Activated T-helper 9 cell treated with anti-CD3 and anti-CD28 coated beads, Interleukin-2, amount 50 U/mL, for 16 hours (primary cell): ENCODE measurements at places on chromosomes 3 and 15.

DNA sequence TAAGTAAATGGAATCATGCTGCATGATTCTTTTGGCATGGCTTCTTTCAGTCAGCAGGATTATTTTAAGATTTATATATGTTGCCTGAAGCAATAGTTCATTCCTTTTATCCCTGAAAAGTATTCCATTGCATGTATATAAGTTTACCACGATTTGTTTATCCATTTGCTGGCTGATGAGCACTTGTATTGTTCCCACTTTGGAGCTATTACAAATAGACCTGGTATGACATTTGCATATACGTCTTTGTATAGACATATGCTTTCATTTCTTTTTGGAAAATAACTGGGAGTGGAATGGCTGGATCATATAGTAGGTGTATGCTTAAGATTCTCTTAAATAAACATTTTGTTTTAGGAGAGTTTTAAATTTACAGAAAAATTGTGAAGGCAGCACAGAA, 79.3 kb upstream of the CBLB start:
- no peak for DNase-seq

DNA sequence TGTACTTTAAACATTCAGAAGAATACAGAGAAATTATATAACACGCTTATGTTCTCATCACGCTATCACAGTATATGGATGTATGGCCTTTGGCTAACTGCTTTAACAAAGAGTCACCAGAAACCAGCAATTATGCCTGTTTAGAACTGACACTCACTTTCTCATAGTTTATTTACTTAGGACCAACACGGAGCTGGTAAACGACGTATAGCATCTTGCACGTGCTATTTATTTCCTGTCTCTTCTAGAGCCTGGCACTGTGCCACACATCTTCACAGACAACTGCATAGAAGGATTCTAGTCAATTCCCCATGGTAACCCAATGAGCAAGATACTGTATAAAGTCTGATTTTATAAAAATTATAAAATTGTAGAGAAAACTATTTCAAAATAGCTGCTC, 43.6 kb downstream of the TBC1D2B start:
- DNase-seq: no peak

DNA sequence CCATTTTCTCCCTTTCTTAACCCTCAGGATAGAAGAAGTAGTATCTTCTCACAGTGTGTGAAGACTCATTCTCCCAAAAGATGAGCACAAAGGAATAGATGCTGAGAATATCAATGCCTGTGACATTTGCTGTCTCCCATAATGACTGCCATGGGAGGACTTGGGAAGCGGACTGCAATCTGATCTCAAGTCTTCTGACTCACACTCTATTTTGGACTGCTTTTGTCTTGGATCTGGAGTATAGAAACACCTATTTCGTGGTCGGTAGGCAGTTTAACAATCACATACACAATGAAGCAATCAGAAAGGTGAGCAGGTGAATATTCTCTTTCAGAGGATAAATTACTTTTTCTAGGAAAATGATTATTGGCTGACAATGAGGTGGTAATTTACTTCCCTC, 852.0 kb downstream of the FHIT start:
- DNase-seq: no peak

GRCh38 chr3:41693799-41694198, 268.1 kb downstream of the ULK4 start:
- DNase-seq: no peak

DNA sequence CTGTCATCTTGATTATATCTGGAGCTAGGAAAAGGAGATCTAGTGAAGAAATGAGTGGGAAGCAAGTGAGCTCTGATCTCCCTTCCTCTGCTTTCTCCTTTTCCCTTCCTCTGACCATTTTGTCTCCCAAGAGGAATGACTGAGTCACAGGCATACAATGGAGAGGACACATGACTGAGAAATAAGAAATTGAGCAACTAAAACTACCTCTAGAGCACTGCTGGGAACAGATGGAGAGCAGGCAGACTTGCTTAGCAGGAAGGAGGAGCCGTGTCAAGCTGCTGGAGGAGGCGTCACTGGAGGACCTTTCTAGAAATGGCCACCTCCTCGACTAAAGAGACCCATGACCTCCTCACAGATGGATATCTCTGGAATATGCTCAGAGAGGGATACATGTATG, 66.9 kb upstream of the MYO5C start:
- no peak for DNase-seq

DNA sequence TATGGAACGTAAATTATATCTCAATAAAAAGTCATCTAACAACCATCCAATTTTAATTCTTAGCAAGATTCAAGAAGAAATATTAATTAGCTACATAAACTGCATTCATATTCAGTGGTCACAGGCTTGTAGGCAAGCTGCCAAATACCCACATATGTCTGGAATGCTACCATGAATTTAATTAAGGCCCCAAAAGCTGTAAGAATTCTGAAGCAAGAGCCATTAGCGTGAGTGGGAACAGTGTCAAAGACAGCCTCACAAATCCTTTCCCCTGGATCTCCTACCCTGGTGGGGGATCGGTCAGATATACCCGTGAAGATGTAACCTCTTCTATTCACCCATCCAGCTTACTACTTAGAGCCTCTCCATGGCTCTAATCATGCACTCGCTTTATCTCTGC, 40.0 kb downstream of the ATG7 start:
- no peak for DNase-seq

GRCh38 chr3:49352890-49353421, 5.2 kb downstream of the GPX1 start:
- no peak for DNase-seq

GRCh38 chr15:56371495-56372147, 6.4 kb downstream of the TEX9 start:
- DNase-seq: no peak

DNA sequence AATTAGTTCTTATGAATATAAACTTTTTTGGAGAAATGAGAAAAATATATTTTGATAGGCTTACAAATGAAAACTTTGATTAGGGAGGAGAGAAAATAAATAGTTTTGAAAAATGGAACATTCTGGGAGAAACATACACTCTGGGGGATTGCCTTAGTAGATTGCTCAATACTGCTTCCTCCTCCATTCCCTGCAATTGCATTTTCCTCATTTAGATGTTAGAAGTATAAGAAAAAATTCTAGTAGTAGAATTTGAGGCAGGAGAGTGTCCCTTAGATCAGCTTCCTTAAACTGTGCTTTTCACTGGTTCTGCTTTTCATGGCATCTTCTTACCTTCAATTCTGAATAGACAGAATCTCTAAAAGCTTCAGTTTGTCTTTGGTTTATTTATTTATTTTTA, 46.2 kb upstream of the CTDSPL2 start:
- no peak for DNase-seq

DNA sequence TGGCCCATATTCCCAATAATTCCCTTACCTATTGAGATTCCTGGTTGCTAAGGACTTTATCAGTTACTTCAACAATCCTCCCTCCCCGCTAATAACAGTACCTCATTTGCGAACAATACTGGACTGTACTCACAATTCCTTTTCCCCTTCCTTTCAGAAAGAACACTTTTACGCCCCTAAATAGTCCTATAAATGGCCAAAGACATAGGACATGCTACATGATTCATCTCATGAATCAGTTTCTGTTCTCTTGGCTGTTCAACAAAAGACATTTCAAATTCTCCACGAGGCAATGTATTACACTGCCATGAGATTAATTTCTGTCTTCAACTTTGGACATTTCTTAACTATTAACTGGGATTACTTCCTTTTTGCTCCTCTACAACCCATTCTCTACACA, 264.4 kb downstream of the TIGIT start:
- no peak for DNase-seq

- DNase-seq: no peak
Observed at GRCh38 chr3:94115482-94115881, 52.6 kb downstream of the NSUN3 start.

DNA sequence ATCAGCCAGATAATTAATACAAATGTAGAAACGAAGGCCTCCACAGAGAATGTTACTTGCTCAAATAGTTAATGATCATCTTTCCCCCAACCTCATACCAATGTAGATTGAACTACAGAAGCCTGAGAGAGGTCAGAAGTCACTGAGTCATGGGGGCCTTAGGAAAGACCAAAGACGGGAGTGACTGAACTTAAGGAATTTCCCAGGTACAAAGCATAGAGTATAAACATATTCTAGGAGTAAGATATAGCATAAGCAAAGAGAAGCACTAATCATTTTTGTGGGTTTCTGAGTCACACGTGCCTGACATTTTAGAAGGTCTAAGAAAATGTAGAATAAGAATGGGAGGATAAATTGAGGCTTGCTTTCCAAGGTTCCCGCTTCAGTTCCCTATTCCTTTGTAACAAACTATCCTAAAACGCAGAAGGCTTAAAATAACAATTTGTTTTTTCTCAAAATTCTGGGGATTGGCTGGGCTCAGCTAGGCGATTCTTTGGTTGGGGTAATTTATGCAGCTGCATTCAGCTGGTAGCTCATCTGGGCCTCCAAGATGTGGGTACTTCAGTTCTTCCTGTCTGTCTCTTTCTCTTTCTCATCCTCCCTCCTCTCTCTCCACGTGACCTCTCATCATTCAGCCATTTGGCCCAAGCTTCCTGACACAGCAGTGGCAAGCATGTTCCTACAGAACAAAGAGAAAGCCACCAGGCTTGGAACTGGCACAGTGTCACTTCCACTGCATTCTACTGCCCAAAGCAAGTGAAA, 422.6 kb downstream of the FOXP1 start:
- no peak for DNase-seq

GRCh38 chr15:85444122-85444745, 63.8 kb downstream of the AKAP13 start:
- no peak for DNase-seq

GRCh38 chr3:160735826-160736225, 20.2 kb upstream of the PPM1L start:
- DNase-seq: no peak

DNA sequence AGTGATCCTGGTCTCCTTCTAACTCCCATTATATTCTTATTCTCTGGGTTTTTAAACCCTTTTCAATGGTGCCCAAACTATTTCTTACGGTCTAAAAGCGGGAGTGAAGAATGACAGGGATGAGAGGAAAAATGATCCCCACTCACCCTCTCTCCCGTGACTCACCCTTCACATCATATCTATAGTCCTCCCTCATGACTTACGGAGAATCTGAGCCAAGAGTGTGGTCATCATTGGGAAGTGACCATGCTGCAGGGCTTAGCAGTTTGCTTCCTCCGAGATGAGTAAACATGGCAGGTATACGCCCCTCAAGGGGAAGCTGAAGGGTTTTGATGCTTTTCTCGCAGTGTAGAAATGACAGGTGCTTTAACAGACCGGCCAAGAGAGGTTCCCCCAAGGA, 274.0 kb downstream of the RYR3 start:
- no peak for DNase-seq

DNA sequence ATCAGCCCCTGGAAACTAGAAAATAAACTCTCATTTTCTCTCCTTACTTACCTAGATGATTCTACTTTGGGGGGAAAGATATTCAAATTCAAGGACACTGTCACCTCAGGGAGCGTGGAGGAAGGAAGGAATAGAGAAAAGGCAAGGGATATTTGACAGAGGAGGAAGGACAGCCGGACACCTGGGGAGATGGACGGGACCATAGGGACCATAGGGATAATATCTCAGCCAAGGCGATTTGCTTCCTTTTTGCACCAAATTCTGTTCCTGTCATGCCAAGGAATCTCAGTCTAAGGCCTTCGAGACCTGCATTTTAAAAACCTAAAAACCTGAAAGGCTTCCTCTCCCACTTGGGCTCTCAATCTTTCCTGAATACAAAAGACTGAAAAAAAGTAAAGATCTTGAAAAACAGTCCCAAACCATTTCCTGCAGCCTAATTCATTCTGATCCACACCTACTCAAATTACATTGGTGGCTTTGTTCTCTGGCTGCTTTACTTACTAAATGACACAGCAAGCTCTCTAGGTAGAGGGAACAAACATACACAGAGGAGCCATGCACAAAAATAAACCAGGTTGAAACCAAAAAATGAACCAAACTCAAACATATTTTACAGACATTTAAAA, 73.9 kb upstream of the SLC24A5 start:
- DNase-seq: no peak

- no peak for DNase-seq
Observed at GRCh38 chr15:69941706-69942495, 155.8 kb downstream of the TLE3 start.

DNA sequence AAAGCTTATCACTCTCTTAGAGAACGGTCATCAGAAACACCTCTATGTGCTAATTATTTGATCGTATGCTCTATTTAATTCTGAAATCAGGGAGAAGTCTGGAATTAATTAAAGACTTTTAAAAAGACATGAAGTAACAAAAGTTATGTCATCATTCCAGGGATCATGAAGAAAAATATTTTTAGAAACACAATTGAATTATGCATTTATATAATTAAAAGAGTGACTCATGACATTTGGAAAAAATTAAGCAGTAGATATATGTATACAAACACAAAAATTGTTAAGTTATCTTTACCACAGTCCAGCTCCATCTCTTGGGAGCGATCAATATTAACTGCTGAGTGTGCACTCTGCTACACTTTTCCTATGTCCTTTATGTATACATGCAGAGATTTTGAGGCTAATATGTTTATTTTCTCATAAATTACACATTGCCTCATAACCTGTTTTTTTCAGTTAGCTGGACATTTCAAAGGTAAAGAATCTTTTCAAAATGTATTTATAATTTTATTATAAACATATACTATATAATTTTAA, 717.7 kb downstream of the GBE1 start:
- no peak for DNase-seq

DNA sequence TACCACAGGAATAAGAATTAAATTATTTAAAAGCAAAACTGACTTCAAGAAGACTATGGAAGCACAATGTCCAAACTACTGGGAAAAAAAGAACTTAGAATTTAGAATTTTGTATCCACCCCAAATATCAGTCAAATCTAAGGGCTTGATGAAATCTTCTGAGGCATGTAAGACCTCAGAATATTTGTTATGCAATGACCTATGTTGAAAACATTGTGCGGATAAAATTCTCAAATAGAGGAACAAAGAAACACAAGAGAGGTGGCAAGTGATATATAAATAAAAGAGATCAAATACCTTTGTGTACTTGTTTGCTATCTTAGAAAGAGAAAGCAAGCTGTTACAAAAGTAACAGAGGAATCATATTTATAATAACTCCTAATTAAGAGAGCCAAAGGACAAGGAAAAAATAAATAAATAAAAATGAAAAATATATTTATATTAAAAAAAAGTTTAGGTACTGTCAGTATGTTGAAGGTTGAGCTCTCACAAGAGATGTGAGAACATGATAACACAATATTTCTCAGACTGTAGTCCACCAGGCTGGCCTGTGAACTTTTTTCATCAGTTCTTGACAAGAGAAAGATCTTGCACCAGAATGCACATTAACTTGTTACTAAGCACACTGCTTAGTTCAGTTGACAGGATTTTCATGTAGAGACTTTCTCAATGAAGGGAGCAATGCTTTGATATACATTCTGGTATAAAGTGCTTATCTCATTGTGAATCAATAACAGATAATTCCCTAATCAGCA, 50.0 kb downstream of the CPA3 start:
- no peak for DNase-seq
